AG20443 (cell line): ENCODE measurements at places on chromosomes 3 and 15.

GRCh38 chr15:23072633-23073032 is 33.3 kb upstream of the TUBGCP5 start:
- no peak for DNase-seq

- DNase-seq = peak; percentile 95
Observed at GRCh38 chr3:9769426-9770275, at the start of gene CAMK1. TSS of gene CAMK1 (minus strand) at chr3:9769947. CDS start at chr3:9767749, 2,198 bp downstream.

- DNase-seq = peak; percentile 18
Observed at GRCh38 chr3:114659109-114660061, 365.6 kb downstream of the TIGIT start.

- DNase-seq = no peak
Observed at GRCh38 chr3:65938147-65938546, 100.6 kb downstream of the MAGI1 start.

GRCh38 chr3:21751886-21752285 is 876 bp upstream of the ZNF385D start:
- no peak for DNase-seq

DNA sequence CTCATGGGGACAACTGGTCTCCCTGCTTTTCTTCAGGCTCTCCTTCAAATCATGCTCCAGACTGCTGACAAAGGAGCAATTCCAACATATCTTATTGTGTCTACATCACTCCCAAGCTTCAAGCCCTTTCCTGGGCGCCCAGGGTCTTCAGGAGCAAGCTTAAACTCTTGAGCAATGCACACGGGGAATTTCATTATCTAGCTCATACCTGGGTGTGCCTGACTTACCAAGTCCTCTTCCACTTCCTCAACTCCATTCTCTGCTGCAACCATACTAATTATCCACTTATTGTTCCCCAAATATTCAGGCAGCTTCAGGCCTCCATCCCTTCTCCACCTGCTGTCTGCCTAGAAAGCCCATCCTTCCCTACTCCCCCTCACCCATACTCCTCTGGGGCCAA is 50.6 kb downstream of the B3GNT5 start:
- DNase-seq = no peak

DNA sequence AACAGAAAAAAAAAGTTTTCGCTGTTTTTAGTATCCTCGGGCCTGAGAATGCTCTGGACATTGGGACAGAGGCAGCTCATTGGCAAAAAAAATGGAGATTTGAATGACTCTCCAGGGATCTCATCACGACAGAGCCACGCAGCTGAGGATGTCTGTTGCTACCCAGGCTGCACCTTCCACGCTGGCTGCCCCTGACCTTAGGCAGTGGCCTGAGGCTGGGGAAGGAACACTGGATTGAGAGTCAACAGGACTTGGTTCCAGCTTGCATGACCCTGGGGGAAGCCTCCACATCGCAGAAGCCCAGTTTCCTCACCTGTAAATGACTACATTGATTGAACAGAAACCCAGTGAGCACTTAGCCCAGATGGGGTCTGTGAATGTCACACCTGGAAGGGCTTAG is 8.7 kb upstream of the ACSBG1 start:
- no peak for DNase-seq

DNA sequence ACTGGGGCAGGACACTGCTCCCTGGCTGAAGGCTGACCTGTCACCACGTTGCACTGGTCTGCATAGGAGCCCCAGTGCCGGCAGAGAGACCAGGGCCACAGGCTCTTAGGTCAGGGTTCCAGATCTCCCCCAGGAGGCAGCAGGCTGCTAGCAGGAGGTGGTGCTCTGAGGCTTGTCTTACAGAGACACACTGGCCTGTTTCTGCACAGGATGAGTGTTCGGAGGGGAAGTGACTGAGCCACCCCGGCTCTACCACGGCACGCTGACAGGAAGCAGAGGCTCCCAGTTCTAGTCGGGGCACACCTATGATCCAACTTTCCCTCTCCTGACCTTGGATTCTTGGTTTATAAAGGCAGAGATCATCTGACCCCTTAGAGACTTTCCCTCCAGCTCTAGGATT is 8.6 kb downstream of the FBXL22 start:
- DNase-seq = no peak

DNA sequence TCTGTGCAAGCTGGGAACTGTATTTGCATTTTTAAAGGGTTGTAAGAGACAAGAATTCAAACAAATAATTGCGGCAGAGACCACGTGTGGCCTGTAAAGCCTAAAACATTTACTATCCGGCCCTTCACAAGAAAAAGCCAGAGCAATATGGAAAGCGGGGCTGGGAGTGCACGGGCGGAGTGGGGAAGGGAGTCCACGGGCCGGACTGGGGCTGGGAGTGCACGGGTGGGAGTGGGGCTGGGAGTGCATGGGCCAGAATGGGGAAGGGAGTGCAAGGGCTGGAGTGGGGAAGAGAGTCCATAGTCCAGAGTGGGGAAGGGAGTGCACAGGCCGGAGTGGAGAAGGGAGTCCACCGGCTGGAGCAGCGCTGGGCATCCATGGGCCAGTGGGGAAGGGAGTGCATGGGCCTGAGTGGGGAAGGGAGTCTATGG is 41.2 kb downstream of the KLF15 start:
- no peak for DNase-seq

DNA sequence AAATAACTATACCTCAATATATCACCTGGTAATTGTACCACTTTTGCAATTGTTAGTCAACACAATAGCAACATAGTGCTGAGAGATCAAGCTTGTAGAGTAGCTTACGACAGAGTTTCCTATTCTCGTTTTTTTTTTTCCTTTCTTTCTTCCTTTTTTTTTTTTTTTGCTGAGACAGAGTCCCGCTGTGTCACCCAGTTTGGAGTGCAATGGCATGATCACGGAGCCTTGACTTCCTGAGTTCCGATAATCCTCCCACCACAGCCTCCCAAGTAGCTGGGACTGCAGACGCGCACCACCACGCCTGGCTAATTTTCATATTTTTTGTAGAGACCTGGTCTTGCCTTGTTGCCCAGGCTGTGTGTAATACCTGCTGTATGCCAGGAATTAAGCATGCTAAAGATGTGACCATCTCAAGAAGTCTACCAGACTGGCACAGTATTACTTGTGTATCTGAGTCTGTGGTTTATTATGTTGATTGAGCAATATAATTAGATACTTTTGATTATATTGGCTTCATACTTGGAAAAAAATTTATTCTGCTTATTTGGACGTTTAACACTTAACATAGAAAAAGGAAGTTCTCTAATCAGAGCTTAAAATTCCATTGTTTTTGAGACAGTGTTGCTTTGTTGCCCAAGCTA is 3.0 kb downstream of the SELENOT start:
- DNase-seq = no peak

DNA sequence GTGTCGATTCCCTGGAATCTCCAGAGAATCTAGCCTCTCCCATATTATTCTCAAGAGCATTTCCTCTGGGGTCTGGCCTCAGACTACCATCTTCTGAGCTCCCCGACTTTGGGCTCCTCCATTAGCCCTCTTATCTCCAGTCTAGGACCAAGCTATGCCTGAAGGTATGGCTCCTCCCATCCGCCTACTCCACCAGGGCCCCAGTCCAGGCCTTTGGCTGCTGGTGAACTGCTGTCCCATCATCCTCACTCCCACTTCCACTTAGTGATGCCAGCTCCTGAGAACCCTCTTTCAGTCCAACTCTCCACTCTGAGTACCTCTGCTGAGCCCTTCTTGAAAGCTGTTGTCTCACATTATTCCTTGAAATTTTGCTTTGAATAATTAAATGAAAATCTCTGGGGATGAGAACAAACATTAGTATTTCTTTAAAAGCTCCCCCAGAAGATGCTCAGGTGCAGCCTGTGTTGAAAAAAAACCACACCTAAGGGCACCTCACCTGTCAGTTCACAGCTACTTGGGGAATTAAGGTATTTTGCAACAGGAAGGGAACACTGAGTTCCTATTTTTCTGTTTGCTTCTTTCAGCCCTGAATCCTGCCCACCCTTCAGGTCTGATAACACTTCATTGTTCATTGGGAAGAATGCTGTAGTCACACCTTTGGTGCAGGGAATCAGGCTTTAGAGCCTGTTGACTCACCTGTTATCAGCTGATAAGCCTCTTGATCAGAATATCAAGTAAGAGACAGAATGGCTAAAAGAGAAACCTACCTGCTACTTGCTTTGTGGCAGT is 9.5 kb downstream of the CLDN18 start:
- DNase-seq = no peak

DNA sequence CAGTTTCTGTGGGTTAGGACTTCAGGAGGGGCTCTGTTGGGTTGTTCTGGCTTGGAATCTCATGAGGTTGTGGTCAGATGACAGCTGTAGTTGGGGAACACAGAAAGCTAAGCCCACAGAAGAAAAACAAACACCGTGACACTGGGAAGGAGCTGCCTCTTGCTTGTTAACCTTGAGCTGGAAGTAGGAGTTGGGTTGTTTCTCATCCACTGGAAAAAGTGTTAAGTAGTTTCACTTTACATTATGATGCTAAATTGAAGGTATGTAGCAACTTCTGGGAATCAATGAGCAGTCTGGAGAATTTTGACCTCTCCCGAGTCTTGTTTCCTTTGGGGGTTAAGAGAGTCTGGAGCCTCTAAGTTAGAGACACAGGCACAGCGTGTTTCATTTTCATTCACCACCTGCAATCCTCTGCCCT is 20.4 kb downstream of the HACD3 start:
- DNase-seq = no peak

DNA sequence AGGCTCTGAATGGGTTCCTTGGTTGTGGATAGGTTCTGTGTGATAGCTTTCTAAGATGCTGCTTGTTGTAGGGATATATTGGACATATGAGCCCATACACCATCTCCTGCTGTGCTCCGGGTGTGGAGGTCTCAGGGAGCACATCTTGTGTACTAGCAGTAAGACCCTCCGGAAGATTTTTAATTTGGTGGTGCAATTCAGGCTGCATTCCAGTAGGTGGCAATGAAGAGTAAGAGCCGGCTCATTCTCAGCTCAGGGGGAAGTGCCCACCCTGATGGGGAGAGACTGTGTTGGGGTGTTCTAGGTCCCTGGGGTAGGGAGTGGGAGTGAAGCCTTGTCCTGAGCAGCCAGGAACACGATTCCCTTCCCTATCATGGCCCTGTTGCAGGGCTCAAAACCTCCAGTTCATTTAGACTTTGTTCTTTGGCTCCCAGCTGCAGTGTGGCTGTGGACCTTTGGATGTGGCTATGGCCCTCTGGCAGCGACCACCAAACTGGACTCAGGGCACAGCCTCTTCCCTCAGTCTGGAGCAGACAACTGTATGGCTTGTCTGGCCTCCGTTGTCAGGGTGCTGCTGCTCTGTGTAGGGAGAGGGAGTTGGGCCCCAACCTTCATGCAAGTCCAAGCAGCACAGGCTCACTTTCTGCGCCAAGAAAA is 104.7 kb downstream of the UNC13C start:
- peak; percentile 21 for DNase-seq

GRCh38 chr3:118641608-118642007 is 393.0 kb downstream of the IGSF11 start:
- no peak for DNase-seq

- no peak for DNase-seq
Observed at GRCh38 chr3:54079314-54079713, 43.0 kb upstream of the CACNA2D3 start.

DNA sequence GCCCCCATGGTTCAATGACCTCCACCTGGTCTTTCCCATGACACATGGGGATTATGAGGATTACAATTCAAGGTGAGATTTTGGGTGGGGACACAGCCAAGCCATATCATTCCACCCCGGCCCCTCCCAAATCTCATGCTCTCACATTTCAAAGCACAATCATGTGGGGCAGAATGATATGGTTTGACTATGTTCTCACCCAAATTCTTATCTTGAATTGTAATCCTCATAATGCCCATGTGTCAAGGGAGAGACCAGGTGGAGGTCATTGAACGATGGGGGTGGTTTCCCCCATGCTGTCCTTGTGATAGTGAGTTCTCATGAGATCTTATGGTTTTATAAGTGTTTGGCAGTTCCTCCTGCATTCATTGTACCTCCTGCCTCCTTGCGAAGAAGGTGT is 2.4 kb upstream of the CLEC3B start:
- no peak for DNase-seq

DNA sequence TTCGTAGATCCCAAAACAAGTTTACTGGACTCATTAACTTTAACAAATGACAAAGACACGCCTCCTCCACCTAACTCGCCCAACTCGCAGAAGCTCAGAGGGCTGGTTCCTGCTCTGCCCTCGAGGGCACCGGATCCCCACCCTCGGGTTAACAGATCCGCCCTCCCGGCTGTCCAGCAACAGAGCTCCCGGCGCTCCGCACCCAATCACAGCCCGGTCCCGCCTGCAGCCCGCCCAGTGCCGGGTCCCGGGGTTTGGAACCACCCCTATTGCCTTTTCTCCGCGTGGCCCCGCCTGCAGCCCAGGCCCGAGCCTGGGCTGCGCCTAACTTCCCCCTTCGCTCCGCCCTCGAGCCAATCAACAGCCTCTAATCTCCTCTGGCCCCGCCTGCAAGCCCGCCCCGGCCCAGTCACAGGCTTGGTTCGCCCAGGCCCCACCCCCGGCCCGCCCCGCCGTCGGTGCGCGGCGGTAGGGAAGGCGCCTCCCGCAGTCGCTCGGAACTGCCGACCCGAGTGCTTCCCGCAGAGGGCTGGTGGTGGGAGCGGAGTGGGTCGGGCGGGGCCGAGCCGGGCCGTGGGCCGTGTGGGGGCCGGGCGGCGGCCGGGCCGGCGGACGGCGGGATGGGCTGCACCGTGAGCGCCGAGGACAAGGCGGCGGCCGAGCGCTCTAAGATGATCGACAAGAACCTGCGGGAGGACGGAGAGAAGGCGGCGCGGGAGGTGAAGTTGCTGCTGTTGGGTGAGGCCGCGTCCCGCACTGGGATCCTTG is at the start of gene GNAI2:
Gene GNAI2 (plus strand): TSS at position 489 of the 768 bp plus-strand sequence. CDS start 132 bp downstream, at position 621.
- peak; percentile 98 for DNase-seq

DNA sequence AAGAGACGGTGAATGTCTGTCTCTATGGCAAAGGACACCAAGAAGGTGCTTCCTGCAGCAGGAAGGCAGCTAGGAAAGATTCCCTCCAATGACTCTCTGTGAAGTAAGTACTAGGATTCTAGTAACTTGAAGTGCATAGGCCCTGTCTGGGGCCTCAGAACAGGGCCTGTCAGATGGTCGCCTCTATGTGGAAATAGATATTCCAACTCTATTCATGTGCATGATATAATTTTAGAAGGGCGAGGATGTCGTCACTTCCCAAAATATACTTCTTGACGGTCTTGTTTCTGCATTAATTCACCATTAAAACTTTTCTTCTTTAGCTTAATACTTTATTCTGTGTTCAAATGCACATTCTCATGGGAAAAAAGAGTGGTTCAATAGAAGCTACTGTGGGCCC is 167.0 kb downstream of the TLE3 start:
- DNase-seq = no peak

DNA sequence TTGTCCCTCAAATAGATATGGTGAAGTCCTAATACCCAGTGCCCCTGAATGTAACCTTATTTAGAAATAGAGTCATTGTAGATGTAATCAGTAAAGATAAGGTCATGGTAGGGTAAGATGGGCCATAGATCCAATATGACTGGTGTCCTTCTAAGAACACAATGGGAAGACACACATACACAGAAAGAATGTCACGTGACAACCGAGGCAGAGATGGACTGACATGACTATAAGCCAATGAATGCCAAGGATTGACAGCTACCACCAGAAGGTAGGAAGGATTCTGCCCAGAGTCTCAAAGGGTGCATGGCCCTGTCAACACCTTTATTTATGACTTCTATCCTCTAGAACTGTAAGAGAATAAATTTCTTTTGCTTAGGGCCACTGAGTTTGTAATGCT is 231.2 kb downstream of the IL5RA start:
- no peak for DNase-seq
